Fibroblast of gingiva (primary cell): ENCODE measurements at places on chromosomes 4 and X.

DNA sequence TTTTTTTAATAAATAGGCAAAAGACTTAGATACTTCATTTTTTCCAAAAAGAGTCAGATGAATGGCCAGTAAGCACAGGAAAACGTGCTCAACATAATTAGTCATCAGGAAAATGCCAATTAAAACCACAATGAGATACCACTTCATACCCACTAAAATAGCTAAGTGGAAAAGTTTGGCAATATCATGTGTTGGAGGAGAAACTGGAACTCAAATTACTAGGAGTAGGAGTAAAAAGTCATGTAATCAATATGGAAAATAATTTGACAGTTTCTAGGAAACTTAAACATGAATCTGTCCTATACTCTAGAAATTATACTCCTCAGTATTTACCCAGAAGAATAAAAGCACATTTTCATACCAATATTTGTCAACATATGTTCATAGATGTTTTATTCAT is 449.8 kb downstream of the INPP4B start:
- DNase-seq: peak; percentile 56

GRCh38 chr4:72319601-72320021 is 249.4 kb downstream of the ADAMTS3 start:
- peak; percentile 40 for DNase-seq

DNA sequence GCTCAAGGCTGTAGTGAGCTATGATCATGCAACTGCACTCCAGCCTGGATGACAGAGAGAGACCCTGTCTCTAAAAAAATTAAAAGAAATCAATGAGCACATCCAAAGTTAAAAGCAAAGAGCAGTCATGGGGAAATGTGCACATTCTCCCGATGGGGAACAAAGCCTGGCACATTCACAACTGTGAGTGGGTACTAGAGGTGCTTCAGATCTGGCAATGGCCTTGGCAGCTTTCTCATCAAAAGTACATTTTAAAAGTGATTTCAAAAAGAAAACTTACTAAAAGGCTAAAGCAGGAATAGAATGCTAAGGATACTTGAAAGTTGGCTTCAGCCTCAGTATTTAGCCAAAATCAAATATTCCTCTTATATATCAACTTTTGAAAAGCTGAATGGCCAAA is 145.9 kb upstream of the MAOA start:
- no peak for DNase-seq

DNA sequence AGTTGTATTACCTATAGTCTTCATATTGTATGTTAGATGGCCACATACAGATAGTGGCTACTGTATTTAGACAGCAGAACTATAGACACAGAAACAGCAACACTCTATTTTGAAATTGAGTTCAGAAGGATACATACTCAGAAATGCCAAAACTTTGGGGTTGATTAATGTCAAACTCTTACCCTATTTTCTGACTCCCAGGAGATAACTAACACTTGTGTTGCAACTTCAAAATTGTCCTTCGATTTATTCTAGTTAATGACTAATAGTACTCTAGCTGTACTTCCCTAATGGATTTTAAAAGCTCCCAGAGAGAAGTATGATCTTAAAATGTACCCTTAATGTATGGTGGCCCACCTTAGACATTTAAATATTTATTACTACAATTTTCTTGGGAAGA is 229.9 kb upstream of the UGT8 start:
- peak; percentile 38 for DNase-seq

- DNase-seq: no peak
These were observed 24.4 kb downstream of the BLOC1S4 start for GRCh38 chr4:6740347-6740746.

- DNase-seq: no peak
These were observed 19.8 kb upstream of the CCDC149 start for GRCh38 chr4:24932515-24933225.

DNA sequence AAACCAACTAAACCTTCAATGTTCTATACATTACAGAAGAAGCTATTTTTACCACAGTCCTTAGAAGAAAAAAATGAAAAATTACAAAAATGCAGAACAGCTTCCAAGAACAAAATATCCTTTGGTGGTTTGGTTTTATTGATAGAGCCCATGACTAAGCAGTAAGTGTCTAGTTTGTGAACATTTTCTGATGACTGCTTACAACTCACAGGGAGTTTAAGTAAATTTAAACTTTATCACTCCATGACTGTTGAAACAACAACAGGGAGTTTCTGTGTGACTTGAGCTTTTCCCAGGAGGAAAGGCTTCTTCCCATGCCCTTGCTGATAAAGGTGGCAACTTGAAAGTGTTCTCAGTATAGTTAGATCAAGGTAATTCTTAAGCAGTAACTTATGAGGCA is 2.9 kb downstream of the PF4 start:
- DNase-seq: peak; percentile 72

DNA sequence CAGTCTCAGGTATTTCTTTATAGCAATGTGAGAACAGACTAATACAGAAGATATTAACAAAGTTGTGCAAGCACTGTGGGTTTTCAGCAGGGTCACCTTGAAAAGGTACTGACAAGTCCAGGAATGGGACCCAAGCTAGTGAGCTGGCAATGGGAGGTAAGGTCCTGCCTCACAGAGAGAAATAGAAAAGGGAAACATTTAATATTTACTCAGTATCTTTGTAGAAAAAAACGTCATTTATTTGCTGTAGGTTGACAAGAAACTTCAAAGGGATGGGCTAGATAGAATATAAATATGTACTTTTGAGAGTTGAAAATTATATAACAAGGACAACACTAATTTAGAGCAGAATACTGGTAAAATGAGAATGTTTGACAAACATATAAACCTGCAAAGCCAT is 89.0 kb downstream of the GPRIN3 start:
- no peak for DNase-seq

- peak; percentile 29 for DNase-seq
These were observed at the start of gene LONRF3 for GRCh38 chrX:118974088-118974907. Gene LONRF3 (plus strand): TSS chrX:118974618. CDS start chrX:118974781, 163 bp downstream.

DNA sequence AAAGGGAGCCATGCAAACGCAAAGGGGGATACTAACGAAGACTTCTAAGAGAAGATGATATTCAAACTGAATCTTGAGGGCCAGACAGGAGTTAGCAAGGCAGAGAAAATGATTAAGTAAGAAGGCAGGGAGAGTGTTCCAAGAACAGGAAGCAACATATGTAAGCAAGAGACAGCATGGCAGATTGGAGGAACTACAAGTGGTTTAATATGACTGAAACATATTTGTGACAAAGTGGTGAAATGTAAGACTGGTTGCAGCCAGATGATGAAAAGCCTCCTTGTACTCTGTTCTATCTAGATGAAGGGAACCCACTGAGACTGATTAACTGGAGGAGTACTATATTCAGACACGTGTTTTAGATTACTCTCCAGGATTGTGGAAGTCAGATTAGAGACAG is 116.6 kb upstream of the DIAPH2 start:
- DNase-seq: peak; percentile 20

GRCh38 chrX:123860983-123861382 is 1.1 kb downstream of the XIAP start:
- DNase-seq: peak; percentile 13

GRCh38 chrX:106670631-106671030 is 55.9 kb upstream of the RNF128 start:
- peak; percentile 3 for DNase-seq

DNA sequence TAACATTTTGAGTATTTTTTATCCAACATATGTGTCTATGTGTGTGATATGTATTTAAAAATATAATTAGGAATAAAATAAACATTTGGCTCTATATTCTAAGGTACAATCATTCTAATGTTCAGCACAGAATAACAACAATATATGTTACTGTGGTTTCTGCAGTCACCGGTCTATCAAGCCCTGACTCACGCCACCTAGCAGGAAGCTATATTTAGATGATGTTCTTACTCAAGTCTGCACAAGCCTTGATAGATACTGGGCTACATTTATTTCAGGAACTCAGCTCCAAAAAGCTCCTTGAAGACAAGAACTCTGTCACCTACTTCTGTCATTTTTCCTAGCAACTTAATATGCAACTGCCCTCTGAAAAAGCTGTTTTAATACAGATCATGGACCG is 152.0 kb upstream of the FTHL17 start:
- peak; percentile 2 for DNase-seq

DNA sequence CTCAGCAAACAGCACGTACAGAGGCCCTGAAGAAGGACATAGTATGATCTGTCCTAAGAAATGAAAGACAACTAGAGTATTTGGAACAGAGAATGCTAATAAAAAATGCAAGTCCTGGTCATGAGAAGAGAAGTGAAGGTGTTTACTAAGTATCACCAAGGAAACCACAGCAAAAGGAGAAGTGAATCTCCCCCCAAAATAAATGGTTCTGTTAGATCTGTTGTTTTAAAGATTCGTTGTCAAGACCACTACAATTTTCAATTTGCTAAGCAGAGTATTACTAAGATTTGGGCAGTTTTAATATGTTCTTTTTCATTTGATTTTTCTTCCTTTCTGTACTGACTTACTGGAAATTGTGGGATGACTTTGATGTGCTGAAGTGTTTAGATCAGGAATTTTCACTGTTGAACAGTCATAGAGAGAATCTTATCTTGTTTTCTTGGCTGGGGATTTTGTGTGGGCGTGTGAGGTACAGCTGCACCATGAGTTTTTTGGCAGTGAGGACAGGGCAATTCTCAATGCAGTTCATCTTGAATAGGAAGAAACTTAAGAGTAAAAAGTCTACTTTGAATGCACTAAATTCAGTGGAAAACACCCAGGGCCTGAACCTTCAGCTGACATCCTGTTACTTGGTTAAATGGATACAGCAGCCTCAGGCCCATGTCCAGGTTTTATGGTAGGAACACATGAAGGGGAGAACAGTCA is 132.2 kb downstream of the STIM2 start:
- no peak for DNase-seq

DNA sequence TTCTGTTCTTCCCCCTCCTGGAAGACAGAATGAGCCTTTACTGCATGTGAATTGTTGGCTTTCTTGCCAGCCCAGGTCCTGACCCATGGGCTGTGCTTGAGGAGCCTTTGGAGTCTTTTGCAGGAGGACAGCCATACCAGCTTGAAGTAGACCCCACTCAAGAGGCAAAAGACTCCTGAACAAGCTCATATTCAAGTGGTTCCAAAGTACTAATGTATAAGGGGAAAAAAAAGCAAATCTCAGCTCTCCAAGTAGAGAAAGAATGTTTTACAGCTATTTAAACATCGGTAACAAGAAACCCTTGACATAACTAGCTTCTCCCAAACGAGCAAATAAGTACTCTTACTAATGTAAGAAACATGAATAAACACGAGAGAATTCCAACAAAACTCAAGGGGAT is 174.9 kb upstream of the MXRA5 start:
- DNase-seq: peak; percentile 69

DNA sequence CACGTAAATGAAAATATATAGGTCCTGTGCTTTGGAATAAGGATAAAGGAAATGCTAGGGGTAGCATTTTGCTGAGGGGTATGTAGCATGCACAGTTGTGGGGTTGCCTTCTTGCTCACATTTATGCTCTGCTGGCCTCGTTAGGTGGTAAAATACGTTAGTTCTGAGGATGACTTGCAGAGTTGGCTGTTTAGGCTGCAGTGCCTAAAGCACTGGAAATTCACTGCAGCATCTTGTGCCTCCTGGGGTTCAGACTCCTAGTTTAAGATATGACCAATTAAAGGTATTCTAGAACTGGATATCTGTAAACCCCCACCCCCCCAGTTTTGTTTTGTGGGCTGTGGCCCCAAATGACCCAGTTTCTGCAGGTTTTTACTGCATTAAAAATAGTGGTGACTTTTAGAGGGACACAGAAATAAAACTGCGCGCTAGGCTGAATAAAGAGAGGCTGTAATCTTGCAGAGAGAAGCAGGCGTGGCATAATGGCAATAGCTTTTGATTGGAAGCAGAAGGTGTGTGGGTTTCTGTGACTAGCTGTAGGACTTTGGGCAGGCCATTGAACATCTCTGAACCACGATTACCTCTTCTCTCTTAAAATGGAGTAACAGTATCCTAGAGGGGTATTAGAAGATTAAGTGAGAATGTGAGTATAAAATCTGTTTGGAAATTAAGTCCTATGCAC is 79.3 kb downstream of the REPS2 start:
- DNase-seq: no peak

GRCh38 chr4:7903791-7904516 is 35.7 kb downstream of the AFAP1 start:
- peak; percentile 79 for DNase-seq

- no peak for DNase-seq
These were observed 49.4 kb downstream of the UGT2B10 start for GRCh38 chr4:68865188-68865638.

DNA sequence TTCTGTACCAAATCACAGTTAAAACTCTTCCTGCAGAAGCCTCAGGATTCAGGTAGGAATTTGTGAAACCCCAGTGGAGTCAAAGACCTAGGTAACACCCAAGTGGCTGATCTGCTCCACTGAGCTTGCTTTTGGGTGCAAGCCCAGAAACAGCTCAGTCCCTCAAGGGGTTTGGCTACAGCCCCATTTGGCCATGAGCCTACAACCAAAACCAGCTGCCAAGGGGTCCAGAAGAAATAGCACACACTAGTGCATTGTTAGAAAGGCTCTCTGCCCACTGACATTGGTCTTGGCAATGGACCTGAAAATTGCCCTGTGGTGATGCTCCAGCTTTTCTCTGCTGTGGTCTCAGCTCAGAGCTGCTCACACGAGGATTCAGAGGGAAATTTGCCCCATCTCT is 577.4 kb upstream of the INTU start:
- DNase-seq: peak; percentile 65

- no peak for DNase-seq
These were observed 43.1 kb upstream of the CYP2U1 start for GRCh38 chr4:107888237-107888636.

DNA sequence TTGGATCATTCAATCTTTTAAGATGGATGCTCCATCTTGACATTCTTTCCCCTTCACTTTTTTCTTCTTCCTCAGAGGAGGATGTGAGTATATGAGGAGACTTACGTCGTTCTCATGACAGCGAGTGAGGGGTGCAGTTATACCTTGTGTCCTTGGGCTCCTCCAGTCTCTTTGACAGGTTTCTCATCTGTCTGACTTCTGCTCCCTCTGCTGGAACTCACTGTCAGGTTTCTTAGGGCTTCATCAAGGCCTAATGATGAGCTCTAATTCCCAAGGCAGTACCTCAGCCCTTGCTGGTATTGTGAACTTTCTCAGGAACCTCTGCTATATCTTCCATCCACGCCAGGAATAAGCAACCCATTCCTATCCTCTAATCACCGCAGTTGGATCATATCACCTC is 237.8 kb upstream of the ADGRL3 start:
- DNase-seq: no peak

DNA sequence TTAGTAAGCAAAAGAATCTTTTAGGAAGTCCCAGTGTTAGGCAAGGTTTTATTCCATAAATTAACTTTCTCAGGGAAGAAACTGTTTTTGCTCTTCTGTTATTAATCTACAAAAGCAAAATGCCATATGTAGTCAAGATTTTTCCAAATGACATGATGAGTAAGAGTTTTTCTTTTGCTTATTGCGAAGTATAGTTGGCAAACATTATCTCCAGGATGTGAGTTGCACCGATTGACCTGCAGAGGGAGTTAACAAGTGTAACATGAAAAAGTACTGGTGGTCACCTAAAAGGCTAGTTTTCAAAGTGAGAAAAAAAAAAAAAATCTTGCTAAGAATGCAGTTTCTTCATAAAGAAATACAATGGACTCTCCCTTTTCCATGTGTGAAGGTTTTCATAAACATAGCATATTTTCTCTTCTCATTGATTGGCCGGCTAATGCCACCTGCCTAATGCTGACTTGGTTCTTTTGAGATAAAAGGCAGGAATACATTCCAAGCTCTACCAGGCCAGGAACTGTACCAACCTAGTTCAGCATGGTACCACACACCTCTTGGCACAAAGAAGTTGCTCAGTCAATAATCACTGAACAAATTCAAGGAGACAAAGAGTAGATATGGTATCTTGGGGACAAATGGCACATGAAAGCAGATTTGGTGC is 100.2 kb downstream of the LNX1 start:
- DNase-seq: peak; percentile 97
